ENCODE measurements at places on chromosomes 5 and 9.

DNA sequence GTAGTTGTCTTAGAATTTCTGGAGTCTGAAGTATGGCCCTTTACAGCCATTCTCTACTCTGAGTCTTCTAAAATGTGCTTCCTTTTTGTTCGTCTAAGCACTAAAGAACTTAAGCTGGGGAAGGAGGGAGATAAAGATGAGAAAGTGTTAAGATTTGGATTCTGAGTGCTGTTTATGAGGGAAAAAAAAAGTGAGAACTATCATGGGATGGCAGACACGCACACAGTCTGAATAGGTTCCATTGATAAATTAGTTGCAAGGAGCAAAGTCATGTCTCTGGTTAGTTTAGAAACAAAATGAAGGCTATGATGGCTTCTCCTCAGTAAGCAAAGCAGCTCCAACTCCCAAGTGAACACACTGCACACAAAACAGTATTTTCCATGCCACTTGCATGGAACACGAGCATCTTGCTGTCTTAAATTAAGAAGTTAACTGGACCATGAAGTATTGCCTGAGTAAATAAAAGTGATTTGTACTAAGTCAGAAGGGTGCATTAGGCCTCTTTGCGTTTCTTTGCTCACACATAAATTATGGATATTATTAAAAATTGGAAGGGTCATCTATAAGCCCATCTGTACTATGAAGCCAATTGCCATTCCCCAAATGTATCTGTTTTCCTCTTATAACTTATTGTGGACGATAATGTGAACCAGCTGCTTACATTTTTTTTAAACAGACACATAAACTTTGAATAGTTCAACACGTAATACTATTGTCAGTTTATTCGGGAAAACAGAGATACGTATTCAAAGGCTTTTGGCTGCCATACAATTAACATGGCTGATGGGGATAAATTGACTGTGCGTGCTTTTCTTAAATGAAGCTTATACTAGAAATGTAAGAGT, 199.3 kb downstream of the SGCD start:
- no peak for ATAC-seq

GRCh38 chr5:177508837-177509236, 789 bp downstream of the DOK3 start:
- no peak for ATAC-seq

DNA sequence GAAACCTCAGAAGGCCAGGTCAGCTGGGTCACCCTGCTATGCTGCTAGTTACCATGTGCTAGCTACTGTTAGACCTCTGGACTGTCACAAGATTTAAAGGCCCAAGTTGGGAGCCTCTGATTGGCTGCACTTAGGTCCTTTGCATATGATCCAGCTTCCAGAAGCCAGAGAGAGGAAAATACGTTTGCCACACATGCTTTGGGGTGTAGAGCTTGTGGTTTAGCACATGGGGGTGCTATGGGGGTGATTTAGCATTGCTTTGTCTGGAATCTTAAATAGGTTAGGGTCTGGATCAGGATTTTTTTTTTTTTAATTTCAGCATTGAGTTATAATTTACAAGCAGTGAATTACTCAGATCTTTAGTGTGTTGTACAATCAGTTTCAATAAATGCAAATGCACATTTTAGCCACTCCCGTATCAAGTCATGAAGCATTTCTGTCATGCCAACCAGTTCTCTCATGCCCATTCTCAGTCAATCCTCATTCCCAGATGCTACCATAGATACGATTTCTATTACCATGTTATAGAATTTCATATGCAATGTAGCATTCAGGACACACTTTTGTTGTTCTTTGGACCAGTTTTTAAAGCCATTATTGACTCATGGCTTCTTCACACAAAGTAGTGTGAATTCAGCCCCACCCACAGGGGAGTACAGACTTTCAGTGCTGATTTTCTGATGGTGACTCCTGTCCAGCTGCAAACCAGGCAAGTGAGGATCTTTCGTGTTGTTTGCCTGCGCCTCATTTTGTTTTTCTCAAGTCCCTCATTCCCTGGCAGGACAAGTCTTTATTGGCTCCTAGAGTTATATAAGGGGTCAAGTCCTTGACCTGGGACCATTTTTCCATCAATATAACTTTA, 250.4 kb downstream of the LRRC70 start:
- no peak for ATAC-seq

- ATAC-seq: no peak
These were observed 2.9 kb downstream of the SNX18 start for GRCh38 chr5:54520438-54520846.

GRCh38 chr5:181042722-181043121, 2.7 kb downstream of the BTNL9 start:
- ATAC-seq: no peak

DNA sequence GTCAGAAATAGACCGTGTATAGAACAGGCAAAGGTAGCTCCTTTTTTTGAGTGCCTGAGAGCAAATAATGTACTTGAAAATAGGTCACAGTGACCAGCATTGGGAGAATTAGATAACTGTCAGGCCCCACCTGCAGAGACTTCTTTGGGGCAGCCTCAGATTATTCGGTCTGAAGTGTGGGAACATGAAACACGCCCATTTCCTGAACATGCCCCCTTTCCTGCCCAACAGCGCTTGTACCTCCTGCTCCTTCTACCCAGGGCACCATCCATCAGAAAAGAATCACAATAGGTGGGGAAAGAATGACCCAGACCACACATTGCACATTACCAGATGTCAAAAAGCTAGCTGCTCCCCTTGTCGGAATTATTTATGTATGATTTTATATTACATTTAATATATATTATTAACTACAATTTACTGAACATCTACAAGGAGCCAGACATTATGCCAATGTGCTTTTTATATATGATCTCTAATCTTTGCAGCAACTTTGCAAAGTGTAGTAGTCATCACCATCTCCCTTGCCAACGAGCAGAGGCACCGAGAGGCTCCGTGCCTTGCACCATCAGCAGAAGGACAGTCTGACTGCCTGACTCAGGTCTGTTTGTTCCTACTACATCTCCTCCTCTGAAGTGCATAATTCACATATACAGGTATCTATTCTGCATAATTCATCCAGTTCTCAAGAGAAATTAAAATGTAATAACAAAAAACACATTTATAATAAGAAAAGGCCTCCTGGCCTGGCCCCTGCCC, 39.5 kb downstream of the PTPN3 start:
- no peak for ATAC-seq

DNA sequence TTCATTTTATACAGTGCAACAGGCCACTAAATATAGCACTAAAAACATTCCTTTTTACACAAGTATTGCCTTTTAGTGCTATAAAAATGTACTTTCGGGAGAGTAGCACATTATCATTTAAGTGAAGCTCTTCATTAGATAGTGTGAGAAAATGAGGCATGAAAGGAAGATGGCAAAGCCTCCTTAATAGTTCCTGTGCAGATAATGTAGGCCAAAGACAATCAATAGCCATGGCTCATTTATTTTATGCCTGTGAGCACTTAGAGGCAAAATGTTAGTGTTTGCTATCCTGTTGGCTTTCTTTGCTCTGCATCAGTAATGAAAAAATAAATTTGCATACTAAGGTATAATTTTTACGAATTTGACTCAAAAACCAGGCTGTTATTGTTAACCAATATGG, 929.5 kb upstream of the C9orf72 start:
- no peak for ATAC-seq

DNA sequence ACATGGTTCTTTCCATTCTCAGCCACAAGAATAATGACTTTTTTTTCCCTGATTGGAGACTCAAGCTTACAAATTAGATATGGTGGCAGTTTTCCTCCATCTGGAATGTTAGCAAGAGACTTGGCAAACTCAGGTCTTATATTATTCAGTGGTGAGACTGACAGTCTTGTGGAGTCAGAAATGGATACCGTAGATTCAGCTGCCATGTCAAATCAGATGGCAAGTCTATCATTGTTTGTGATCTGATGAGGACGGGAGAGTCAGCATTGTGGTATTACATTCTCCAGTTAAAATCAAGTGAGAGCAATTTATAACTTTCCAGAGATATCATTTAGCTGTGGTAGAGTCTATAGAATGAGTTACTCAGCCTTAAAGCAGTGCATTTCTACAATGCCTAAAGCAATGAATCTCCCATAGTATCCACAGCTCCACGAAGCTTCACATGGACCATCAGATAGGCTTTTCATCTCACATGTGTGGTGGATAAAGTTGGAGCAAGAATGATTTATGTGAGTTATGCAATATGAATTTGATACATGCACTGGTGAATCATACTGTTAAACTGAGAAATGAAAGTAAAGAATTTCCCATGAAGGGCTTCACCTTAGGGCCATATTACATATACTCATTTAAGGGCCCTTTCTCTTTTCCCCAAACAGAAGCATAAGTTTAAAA, 430.6 kb downstream of the ZNF608 start:
- peak; percentile 11 for ATAC-seq

DNA sequence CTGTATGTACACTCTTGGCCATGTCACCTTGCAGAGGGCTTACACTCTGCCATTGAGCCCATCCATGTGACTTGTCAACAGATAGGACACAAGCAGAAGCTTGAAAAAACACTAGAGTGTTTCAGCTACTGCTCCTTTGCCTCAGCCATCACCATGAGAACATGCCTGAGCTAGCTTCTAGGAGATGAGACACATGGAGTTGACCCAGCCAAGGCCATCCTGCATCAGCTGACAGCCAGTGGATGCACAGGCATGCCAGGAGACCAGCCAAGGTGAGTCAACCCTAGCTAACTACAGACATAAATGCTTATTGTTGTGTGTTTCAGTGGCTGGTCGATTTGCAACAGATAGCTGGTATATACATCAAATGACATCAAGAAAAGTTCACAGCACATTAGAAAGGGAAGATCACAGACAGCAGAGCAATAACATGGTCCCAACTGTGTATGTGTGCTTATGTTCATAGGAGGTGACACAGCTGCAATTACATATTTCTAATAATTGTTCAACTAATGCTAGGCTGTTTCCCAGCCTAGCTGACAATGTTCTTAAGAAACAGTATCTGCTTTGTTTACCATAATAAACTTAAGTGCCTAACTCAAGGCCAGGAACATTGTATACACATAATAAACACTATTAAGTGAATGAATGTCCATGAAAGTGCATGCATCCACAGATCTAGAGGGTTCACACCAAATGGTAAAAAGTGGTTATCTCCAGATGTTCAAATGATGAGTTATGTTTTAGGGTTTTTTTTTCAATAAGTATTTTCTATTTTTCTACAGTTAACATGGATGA, 105.7 kb downstream of the SPOCK1 start:
- ATAC-seq: no peak

DNA sequence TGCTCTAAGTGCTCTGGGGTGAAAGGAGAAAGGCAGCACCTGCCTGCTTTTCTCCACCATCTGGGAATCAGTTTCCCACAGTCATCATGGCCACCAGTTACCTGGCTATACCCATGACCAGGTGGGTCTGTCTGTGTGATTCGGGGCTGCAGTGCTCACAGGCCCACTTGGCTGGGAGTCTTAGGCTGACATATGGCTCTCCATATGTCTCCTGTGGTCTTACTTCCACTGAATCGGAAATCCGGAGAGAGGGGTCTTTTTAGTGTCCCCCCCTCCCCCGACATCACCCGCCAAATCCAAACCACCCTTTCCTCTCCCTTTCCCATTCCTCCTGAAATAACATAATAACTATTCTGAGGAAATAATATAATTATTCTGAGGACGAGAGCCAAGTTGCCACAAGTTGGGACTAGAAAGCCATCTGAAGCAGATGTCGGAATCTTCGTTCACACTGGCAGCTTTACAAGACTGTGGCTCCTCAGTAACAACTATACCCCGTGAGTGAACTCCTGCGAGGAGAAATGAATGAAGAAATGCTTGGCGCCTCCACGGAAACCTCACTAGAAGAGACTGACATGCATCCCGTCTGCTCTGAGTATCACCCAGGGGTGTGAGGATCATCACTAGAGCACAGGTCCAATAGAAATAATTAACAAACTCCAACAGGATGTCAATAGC, 143.4 kb downstream of the MYO10 start:
- ATAC-seq: no peak

DNA sequence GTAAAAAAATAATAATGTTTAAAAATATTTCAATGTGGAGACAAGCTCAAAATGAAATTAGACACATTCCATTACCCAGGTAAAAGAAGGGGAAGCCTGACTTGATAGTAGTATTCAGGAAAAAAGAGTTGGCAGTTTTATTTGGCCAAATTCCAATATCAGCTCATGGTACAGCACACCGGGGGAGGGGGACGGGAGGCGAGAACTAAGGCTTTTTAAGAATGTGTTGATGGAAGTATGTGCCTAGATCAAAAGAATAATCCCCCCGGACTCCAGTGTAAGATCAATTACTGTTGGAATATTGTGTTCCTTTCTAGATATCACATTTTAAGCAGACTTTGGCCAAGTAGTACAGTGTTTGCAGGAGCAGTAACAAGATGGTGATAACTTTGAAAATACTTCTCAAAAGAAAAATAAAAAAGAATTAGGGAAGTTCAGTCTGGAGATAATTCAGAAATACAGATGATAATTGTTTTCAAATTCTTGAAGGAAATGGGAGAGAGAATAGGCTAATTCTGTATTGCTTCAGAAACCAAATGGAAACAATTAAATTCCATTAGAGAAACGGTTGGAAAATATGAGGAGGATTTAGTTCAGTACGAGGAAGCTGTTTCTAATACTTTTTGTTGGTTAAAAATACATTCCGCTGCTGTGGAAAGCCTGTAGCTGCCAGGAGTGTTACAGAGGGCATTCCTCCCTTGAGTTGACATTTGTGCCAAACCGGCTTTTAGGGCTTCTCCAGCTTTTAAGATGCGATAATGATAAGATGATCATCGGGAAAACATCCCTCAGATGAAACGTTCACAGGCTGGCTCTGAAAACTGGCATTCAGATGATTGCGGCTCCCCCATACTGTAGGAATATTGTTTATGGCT, 98.1 kb upstream of the ERBIN start:
- no peak for ATAC-seq

DNA sequence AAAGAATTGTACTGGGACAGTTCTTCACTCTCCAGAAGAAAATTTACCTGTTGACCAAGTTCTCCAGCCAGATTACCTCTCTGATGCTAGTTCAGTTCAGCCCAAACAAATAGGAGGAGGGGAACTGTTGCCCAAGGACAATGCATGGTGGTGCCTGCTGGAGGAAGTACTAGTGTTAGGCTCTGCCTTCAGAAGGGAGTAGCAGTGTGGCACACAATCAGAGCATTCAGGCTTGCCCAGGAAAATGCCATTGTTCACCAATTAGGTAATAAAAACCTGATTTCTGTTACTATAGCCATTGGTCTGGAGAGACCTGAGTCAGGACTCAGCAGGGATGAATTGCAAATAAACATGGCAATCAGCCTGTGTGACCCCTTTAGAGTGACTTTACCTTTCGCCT, 720.8 kb upstream of the ZNF608 start:
- no peak for ATAC-seq

DNA sequence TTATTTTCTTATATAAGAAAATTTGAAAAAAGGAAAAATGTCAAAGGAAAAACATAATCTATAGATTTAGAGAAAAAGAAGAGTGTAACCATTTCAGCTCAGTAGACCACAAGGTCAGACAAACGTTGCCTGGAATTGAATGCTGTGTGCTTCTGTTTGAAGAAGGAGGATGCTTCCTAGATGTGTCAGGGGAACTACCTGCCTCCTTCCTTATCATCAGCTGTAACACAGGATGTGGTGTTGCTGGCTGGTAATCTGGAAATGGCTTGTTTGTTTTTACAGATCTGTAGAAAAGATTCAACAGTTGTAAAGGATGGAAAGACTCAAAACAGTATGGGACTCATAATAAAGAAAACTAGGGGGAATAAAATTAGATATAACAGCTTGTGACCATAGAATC, 160.7 kb upstream of the MEF2C start:
- no peak for ATAC-seq

Measured in motor neuron (in vitro differentiated cells).